MV-4-11 (cell line): ENCODE measurements at places on chromosomes 16 and 17.

GRCh38 chr16:85615852-85616606 lies 2.9 kb downstream of the GSE1 start:
- peak; percentile 97 for DNase-seq

- DNase-seq, result no peak
Measured at GRCh38 chr17:39058524-39058923, 91.3 kb upstream of the FBXO47 start.

GRCh38 chr17:7782240-7782639 lies 51.8 kb upstream of the KDM6B start:
- no peak for DNase-seq

DNA sequence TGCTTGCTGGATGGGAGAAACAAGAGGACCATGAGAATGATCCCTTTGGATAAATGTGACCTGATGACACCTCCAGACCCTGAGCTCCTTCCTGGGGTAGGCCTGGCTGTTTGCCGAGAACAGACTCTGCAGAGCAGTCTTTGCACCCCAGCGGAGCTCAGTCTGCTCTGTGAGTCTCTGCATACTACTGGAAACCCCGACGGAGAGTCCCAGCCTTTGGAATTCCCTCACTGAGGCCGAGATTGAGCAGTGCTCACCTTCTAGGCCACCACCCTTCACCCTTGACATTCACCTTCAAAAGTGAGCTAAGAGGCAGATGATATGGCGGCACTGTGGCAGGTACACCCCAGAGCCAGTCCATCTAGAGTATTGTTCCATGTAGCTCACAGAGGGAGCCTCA lies 172.2 kb upstream of the CDH13 start:
- DNase-seq, result no peak

- no peak for DNase-seq
Measured at GRCh38 chr16:79672524-79672923, 72.0 kb upstream of the MAF start.

- DNase-seq, result no peak
Measured at GRCh38 chr17:77656054-77656453, 302.4 kb upstream of the TNRC6C start.

- no peak for DNase-seq
Measured at GRCh38 chr16:30151091-30151490, 28.1 kb upstream of the MAPK3 start.

DNA sequence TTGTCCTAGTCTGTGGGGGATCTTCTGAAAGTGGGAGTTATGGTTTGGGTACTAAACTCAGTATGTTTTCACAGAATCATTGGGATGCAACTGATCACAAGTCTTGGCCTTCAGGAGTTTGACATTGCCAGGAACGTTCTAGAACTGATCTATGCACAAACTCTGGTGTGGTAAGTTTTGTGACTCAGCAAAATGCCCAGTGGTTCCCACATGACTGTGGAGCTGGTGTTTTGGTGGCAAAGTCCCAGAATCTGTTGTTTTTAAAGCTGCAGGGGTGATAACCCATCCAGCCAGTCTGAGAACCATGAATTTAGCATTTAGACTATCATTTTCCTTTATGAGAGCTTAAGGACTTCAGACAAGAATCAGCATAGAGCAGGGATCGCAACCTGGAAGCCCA lies 40.6 kb downstream of the GDE1 start:
- DNase-seq, result no peak

GRCh38 chr17:74362810-74363498 lies 1.3 kb upstream of the BTBD17 start:
- DNase-seq, result no peak

DNA sequence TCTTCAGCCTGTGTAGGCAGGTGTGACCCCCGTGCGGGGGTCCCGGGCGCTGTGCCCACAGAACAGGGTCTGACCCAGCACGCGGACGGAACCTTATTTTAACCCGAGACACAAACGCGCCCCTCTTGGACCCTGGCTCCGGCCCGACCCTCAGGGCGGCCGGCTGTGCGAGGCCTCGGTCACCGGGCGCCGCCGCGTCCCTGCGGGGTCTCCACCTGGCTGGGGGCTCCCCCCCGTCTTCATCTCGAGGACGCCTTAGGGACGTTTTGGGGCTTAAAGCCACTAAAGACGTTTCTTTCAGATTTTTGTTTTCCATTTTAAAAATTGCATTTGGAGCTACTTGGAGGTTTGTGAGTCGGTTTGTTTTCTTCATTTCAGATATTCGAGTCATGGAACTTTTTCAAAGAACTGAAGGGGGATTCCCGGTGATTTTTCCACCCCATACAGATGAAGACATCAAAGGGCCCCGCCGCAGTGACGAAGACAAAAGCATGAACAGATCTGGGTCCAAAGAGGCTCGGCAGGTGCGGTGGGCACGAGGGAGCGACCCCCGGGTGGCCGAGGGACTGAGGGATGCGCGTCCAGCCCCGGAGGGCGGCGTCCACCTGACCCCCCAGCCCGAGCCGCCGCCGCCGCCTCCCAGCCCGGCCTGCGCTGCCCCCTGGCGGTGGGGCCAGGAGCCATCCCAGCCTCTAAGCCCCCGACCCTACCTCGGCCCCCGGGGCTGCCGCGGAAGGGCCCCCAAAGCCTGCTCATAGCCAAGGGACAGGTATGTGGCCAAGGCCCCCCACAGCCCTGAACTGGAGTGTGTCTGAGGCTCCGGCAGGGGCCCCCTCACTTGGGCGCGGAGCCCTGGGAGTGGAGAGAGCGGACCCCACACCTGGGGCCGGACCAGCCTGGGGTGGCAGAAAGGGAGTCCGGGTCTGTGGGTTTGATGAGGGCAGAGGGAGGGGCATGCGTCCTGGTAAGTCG lies 3.8 kb upstream of the CD7 start:
- no peak for DNase-seq

- DNase-seq, result no peak
Measured at GRCh38 chr17:5757314-5757907, 173.1 kb upstream of the NLRP1 start.

GRCh38 chr16:89257281-89257731 lies 39.8 kb downstream of the ZNF778 start:
- DNase-seq, result no peak

DNA sequence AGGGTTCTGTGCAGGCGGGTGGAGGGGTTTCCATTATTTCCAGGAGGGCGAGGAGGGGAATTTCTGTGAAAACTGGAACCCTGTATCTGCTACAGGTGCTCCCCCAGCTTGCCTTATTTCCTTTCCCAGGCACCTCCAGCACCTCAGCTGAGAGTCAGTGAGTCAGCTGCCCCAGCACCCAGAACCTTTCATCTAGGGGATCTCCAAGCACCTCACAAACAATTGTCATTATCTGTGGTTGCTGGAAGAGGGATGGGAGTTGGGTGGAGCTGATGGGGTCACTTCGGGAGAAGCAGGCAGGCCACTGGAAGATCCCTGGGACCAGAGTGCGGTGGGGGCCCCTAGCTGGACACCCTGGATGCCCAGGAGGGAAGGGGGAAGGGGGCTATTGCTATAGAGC lies 10.0 kb upstream of the CLUH start:
- no peak for DNase-seq

DNA sequence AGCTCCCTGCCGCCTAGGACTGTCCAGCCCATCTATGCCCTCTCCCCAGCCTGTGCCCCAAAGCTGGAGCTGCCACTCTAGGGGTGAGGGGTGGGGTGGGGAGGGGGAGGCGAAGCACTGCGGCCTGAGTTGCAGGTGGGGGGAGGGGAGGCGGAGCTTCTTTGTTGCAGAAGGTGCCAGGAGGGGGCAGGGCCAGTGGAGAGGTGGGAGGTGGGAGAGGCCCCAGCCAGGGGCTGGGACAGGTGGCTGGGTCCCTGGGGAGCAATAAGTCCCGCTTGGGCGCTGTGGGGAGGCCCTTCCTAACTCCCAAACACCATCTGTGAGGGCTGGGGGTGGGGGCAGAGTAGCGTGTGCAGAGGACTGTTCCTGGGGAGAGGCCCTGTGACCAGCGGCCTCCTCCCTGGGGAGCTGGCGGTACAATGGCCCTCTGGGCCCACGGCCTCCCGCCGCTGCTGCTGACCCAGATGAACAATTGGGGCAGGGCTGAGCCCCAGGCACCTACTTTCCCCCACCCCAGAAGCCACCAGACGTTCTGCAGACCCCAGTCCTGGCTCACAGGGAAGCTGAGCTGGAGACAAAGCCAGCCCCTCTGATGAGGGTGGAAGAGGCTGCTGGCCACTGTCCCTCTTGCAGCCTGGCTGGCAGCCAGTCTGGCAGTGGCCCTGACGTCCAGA lies 2.2 kb upstream of the NTN3 start:
- no peak for DNase-seq

DNA sequence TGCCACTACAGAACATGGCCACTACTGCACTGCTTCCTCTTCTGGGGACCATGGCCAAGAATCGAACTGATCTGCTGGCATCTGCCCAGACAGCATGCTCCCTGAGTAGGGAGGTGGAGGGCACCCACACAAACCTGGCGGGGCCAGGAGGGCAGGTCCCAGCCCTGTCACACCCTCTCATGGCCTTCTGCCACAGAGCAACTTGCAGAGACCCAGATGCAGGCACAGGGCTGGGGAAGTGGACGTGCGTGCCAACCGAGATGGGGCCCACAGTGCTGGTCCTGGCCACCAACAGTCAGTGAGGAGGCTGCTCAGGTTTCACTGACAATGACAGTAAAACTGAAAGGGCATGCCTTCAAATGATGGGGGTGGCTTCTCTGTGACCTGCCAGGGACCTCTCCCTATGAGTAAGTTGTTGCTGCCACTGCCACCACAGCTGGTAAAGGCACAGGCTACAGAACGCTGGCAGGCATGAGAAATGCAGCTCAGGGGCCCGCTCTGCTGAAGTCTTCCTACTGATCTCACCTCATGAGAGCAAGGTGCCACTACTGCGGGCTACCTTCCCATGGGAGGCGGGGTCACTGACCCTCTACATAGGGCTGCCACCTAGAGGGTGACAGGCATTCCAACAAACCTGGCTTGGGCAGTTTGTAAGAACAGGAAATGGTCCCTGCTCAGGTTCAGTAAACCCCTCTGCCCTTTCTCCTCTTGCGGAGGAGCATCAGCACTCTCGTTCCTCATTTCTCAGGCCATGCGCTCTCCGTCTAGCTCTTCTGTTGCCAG lies 15.5 kb downstream of the HIC1 start:
- peak; percentile 73 for DNase-seq

GRCh38 chr17:34637041-34637547 lies 57.7 kb downstream of the TMEM132E start:
- DNase-seq, result no peak

DNA sequence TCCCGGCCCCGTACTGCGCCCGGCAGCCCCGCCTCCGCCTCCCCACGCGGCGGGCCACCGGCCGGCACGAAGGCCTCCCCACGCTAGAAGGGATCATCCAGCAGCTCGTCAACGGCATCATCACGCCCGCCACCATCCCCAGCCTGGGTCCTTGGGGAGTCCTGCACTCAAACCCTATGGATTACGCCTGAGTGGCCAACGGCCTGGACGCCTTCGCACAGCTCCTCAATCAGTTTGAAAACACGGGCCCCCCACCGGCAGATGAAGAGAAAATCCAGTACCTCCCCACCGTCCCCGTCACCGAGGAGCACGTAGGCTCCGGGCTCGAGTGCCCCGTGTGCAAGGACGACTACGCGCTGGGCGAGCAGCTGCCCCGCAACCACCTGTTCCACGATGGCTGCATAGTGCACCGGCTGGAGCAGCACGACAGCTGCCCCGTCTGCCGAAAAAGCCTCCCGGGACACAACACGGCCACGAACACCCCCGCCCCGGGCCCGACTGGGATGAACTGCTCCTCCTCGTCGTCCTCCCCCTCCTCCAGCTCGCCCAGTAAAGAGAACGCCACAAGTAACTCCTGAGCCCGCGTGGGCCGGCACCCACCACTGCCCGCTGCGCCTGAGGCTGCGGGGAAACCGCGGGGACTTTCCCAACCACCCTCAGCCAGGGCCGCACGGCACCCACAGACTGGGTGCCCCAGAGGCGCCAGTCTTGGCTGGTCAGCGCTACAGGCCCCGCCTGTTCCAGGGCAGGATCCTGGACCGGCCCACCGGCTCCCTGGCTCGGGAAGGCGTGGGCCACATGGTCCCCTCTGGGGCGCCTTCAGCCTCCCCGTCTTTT lies 39.0 kb upstream of the AKAP1 start:
- DNase-seq, result no peak

- DNase-seq, result no peak
Measured at GRCh38 chr16:3112881-3113574, 642 bp downstream of the ZNF205 start.

DNA sequence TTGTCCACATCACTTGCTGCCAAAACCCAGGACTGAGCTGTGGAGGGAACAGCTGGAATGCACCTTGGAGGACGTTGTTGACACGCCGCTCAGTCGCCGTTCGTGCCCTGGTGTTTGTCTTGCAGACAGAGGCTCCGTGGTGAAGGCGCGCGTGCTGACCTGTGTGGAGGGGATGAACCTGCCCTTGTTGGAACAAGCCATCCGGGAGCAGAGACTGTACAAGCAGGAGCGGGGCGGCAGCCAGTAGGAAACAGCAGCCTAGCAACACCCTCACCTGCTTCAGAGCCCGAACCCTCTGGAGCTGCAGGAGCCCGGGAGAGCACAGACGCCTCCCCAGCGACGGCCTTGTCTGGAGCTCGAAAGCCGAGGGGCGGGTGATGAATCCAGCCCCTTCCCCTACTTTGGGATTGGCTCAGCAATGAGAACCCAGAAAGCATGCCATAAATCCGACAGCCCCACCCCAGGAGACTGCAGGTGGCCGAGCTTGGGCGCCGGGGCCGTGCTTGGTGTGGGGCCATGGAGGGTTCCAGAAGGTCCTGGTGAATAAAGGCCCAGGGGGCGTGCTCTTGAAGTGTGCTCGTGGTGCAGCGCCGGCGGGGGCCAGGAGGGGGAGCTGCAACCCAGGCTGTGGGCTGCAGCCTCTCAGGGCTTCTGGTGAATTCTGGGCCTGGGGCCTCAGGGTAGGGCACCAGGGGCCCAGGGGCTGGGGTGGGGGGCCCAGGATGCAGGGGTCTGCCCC lies 470 bp upstream of the CDK3 start:
- DNase-seq, result peak; percentile 48

- no peak for DNase-seq
Measured at GRCh38 chr16:16164243-16164642, 59.1 kb downstream of the ABCC6 start.

GRCh38 chr16:65524997-65525396 lies 403.1 kb upstream of the CDH11 start:
- no peak for DNase-seq

GRCh38 chr16:74758801-74759200 lies 15.8 kb downstream of the FA2H start:
- DNase-seq, result no peak

DNA sequence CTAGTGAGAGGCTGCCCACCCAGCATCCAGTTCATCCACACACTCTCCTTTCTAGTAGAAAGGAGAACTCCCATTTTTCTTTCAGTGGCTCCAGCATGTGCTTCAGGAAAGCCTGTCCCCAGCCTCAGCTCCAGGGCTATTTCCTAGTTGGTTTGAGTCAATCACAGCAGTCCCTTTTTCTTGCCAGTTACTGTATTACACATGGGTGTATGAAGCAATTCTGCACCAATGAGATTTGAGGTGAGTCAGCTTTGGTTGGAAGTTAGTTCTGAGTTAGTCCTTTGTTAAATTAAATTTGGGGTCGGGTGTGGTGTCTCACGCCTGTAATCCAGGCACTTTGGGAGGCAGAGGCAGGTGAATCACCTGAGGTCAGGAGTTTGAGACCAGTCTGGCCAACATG lies 24.8 kb downstream of the RAD51D start:
- DNase-seq, result peak; percentile 59

- no peak for DNase-seq
Measured at GRCh38 chr17:53627511-53627910, 195.2 kb upstream of the KIF2B start.

- peak; percentile 31 for DNase-seq
Measured at GRCh38 chr16:85902366-85903155, 3.6 kb downstream of the IRF8 start.

GRCh38 chr16:86099326-86099725 lies 200.4 kb downstream of the IRF8 start:
- DNase-seq, result no peak
